Activated naive CD4-positive, alpha-beta T cell treated with anti-CD3 and anti-CD28 coated beads, Interleukin-2, amount 10 ng/mL, durations not matched to agents 5 hours and 36 hours (primary cell): ENCODE measurements at places on chromosomes 1 and 21. TPM values are rescaled to one million over a fixed set of nuclear protein-coding genes. Genes with fewer than 3 reads are reported as not detected.

CD48 gene
- 401 TPM for total RNA-seq

METTL13 gene
- total RNA-seq, result 34.2 TPM

PFKFB2 gene
- total RNA-seq, result 4.7 TPM

TADA1 gene
- total RNA-seq, result 15.1 TPM

OR14K1 gene
- total RNA-seq, result not detected

DIRAS3 gene
- total RNA-seq, result not detected

UBE2U gene
- not detected for total RNA-seq

MFAP2 gene
- total RNA-seq, result not detected

PEX14 gene
- total RNA-seq, result 17.6 TPM

ZP4 gene
- total RNA-seq, result not detected

CD1D gene
- not detected for total RNA-seq

PRKAA2 gene
- not detected for total RNA-seq

DYNLT5 gene
- not detected for total RNA-seq

FAM72C gene
- total RNA-seq, result 7.3 TPM

OR10X1 gene
- total RNA-seq, result not detected

JUN gene
- total RNA-seq, result 18.9 TPM

BNIPL gene
- total RNA-seq, result 1.0 TPM

SLC25A44 gene
- 23.3 TPM for total RNA-seq

OR2G6 gene
- not detected for total RNA-seq

SASS6 gene
- 10.3 TPM for total RNA-seq

CNR2 gene
- 0.28 TPM for total RNA-seq

FALEC gene
- total RNA-seq, result not detected

CCDC27 gene
- not detected for total RNA-seq

UBXN11 gene
- 39.0 TPM for total RNA-seq

NUAK2 gene
- total RNA-seq, result 20.0 TPM

SYT6 gene
- total RNA-seq, result not detected

GJC2 gene
- total RNA-seq, result 0.63 TPM

NDUFS5 gene
- total RNA-seq, result 152 TPM

TESK2 gene
- total RNA-seq, result 4.4 TPM

EPHA8 gene
- not detected for total RNA-seq

SLC1A7 gene
- total RNA-seq, result not detected

TNFAIP8L2 gene
- 41.8 TPM for total RNA-seq

RAB7B gene
- total RNA-seq, result not detected

THEM5 gene
- total RNA-seq, result not detected

HP1BP3 gene
- 323 TPM for total RNA-seq

TPR gene
- total RNA-seq, result 149 TPM

TCP10L gene
- total RNA-seq, result 0.38 TPM

C1orf115 gene
- total RNA-seq, result 1.8 TPM

INSRR gene
- 0.08 TPM for total RNA-seq

ATP1A4 gene
- not detected for total RNA-seq

PLA2G2F gene
- total RNA-seq, result not detected

CLIC6 gene
- total RNA-seq, result not detected

RIMKLA gene
- 1.4 TPM for total RNA-seq

DPT gene
- not detected for total RNA-seq

PTPN22 gene
- 65.8 TPM for total RNA-seq

ERRFI1 gene
- total RNA-seq, result 0.79 TPM

ZNF593OS gene
- total RNA-seq, result not detected

CRNN gene
- total RNA-seq, result not detected

ORC1 gene
- 21.7 TPM for total RNA-seq

SGIP1 gene
- total RNA-seq, result not detected
